NCI-H748 treated with DMSO at 0.1 percent for 48 hours (cell line): ENCODE measurements at places on chromosomes 12 and 14.
A peak's percentile ranks its signal among the peaks of the same experiment; 100 is the strongest.

DNA sequence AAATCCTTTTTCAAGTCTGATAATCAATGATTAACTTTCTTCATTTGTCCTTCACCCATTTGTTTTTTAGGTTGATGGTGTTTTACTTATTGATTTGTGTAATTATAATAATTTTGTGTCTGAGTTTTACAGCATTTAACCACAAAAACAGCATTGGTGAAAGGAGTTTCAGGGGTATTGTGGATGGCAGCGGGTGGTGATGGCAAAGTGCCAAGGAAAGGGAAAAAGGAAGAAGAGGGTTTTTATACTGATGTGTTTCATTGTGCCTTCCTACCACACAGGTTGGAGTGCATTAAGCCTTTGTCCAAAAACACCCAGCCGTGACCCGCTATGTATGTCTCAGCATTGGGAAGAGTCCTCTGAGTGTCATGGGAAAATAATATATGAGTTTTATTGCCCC, 150.3 kb downstream of the DAD1 start:
- peak; percentile 67 for DNase-seq

DNA sequence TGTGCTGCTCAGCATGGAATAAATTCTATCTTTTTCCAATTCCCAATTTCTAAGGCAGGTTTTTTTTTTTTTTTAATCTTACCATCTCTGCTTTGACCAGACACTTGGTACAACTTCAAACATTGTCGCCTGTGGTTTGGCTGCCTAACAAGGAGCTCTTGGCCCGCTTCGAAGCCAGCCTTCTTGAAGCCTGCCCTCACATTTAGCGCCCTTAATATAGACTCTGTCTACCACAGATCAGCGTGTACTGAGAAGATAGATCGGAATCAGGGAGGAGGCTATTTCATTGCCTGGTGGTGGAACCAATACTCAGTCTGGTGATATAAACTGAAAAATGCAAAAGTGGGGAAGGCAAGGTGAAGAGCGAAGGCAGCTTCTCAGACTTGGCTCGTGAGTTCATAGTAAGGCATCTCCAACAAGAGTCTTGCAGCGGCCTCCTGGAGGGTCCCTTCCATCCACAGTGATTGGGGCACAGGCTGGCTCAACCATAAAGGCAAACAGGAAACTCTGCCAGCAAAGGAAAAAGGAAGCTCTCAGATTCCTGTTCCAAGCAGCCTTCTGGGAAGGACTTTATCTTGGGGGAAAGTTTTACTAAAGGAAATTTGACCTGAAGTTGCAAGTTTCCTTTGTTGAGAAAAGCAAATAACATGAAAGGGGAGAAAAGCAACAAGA, 103.2 kb upstream of the BCL2L14 start:
- DNase-seq: no peak

DNA sequence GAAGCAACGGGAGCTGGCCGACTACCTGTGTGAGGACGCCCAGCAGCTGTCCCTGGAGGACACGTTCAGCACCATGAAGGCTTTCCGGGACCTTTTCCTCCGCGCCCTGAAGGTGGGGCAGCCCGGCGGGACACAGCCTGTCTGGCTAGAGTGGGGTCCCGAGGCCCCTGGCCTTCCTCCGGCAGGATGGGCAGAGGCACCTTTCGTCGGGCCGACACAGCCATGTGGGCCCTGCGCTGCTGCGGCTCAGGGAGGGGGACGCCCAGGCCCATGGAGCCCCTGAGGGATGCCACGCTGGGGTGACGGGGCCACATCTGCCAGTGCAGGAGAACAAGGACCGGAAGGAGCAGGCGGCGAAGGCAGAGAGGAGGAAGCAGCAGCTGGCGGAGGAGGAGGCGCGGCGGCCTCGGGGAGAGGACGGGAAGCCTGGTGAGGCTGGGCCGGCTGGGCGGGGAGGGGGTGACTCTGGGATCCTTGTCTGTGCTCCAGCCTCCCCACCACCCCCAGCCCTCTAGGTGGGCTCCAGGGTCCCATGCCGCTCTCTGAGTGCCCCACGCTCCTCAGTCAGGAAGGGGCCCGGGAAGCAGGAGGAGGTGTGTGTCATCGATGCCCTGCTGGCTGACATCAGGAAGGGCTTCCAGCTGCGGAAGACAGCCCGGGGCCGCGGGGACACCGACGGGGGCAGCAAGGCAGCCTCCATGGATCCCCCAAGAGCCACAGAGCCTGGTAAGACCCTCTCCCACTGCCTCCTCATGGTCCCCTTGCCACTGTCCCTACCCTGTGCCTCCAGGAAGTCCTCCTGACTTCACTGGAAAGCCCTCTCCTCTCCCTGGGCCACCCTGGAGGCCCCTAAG, 10.9 kb upstream of the ADSS1 start:
- no peak for DNase-seq

DNA sequence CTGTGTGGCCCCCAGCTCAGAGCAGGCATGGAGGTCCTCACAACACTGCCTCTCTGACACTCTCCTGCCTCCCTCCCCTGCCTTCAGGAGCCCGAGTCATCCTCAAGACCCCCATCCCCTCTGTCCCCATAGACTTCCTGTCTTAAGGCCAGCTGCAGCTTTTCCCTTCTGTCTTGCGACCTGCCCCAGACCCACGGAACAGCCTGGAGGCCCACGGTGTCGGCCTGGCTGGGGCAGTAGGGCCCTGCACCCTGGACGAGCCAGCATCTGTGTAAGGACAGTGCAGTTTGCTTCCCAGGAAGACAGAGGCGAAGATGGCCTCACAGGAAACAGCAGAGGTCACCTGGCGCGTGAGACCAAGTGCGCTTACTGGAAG, 9.7 kb downstream of the TEDC1 start:
- DNase-seq: no peak

- no peak for DNase-seq
Measured at GRCh38 chr12:84605983-84606382, 306.6 kb downstream of the SLC6A15 start.

DNA sequence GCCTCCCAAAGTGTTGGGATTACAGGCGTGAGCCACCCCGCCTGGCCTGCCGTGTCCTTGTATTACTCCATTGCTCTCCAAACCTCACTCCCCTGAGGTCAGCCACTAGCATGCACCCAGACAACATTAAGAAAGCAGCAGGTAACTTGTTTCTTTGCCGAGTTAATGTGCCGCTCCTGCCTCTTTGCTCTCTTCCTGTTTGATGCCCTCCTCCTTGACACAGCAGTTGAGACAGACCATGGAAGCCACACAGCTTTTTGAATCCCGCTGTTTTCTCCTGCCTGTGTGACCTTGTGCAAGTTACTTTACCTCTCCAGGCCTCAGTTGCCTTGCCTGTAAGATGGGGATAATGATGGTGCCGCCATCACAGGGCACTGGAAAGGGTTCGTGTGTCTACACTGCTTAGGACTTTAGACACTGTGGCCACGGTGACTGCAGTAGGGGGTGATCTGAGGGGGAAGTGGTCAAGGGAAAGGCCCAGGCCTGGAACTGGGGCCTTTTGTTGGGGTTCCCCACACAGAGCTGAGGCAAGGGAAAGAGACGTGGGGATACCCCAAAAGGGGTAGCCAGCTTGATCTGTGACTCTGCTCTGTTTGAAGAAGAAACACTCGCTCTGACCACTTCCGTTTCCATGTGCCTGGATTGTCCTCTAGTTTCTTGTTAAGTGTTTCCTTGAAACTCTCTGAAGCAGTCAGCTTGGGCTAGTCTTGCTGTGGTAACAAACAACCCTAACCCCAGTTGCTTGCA, 69.3 kb downstream of the RIN3 start:
- DNase-seq: no peak

DNA sequence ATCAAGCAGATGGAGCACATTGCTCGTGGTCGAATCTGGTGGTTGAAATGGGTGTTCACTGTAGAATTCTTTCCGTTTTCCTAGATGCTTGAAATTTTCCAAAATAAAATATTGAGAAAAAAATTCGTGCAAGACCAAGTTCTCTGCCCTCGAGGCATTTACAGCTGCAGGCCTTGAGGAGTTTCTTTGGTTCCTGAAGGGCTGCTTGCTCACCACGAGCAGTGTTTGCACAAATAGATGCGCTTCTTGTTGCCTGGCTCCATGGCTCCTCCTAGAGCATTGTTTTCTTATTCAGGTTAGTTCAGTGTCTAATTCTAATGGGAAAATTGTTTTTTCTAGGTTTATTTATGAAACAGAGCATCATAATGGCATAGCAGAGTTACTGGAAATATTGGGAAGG, 74.5 kb upstream of the DYNC1H1 start:
- DNase-seq: no peak

DNA sequence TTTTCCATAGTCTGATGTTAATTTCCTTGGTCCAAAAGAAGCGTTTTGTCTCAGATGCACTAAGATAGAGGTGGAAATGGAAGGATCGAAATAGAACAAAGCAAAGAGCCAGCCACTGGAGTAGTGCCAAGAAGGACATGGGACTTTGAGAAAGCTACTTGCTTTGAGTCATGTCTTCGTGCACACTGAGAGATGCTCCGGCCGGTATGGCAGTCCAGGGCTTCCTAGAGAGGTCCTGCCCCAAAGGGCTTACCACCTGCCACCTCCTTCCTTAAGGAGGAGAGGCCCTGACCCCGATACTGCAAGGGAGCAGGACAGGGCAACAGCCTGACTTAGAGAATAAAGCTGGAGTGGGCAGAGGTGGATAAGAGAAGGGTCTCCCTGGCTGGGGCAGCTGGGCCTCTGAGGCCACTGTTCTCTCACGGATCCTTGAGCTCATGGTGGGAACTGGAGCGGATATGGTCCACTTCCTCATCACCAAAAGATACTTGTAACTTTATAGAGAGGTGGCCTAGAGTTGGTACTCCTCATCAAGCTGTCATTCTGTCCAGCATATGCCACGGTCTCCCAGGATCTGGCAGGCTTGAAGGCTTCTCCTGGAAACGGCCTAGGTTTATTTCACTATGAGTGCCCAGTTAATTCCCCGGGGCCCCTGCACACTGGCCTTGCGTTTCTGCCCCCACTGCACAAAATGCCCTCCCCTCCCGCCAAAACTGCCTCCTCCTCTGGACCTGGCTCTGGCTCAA, 57.4 kb downstream of the FOXN3 start:
- no peak for DNase-seq

GRCh38 chr12:2638273-2639019, 156.3 kb upstream of the FKBP4 start:
- no peak for DNase-seq

DNA sequence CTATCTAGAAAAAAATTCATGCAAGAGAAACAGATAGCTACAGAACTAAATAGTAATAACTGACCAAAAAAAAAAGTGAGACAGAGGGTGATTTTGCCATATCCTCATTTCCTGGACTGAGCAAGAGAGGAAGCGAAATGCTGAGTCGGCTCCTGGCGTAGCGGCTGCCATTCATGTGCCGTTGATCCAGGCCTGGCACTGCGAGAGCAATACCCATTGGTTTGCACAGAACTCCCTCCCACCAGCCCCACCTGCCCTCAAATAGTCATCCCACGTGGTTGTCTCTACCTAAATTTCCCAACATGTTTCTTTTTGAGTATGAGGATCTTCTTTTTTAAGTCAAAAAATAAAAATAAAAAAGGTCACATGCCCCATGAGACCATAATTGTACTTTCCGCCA, 9.4 kb upstream of the WNT5B start:
- DNase-seq: no peak

- DNase-seq: peak; percentile 55
Measured at GRCh38 chr12:16603260-16603915, 2.6 kb downstream of the LMO3 start.
